ENCODE measurements at places on chromosomes 11 and 22.

DNA sequence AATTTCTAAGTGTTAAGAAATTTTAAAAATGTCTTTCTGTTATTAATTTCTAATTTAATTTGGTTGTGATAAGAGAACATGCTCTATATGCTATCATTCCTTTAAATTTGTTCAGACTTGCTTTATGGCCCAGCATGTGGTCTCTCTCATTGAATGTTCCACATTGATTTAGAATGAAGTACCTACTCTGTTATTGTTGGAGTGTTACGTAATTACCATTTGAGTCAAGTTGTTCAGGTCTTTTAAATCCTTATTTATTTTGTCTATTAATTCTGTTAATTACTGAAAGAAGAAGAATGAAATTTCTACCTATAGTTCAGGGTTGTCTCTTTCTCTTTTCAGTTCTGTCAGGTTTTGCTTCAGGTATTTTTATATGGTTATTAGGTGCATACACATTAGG lies 57.0 kb downstream of the PRMT3 start:
- no peak for DNase-seq

DNA sequence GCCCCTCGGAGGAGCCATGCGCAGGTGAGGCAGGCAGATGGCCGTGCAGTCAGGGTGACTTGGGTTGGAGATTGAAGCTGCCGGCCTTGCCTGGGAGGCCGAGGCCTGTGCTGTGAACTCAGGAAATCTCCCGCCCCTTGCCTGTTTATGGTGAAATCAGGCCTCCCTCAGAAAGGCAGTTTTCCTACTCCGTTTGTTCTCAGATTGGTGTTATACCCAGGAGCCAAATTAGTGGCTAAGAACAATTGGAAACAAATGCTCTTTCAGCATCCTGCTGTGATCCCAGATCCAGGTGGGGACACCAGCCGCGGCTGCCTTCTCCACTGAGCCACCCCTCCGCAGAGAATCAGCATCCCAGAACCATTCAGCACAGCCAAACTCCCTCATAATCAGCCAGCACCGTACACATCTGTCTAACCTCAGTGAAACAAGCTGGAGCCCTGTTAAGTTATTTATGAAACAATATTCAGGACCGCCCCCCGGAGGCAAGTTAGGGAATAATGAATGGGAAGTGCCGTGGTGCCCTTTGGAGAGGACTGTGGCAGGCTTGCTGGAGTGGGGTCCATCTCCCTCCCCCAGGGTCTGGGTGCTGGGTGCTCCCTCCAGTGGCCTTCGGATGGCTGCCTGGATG lies 60.0 kb downstream of the PKNOX2 start:
- no peak for DNase-seq

DNA sequence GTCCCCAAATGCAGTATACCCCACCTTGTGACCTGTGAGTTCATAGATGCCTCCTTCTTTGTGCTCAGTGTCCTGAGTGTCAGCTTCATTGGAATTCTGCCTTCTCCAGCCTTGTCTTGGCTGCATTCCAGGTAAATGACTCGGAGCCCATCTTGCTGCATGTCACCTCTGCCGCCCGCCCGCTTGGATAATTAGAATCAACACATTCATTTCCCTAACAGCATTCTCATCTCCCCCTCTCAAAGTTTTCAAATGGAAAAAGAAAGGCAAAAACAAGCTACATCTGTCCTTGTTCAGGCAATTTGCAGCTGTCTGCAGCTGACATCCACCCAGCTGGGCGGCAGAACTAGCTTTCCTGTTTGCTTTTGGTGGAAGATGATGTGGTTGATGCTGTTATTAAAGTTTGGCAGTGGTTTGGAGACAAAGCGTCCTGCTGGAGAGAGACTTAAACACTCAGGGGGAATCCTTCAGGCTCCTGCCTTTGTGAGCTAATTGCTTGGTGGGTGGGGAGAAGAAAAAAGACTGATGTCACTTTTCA lies 198.8 kb upstream of the SEZ6L start:
- no peak for DNase-seq

DNA sequence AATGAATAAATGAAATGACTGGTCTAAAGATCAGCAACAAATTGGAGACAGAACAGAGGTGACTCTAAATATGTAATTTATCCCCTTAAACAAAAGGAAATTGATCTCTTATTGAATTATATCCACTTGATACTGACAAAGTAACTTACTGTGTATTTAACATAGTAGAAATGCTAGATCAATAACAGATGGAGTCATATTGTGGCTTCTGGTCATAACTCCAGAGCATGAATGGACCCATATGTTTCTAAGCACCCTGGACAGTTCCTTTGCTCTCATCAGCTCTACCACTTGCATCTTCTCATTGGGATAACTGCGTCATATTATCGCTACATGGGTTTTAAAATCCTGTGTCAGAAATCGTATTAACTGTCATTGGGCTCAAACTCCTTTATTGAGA lies 222.3 kb downstream of the ETS1 start:
- DNase-seq = no peak

DNA sequence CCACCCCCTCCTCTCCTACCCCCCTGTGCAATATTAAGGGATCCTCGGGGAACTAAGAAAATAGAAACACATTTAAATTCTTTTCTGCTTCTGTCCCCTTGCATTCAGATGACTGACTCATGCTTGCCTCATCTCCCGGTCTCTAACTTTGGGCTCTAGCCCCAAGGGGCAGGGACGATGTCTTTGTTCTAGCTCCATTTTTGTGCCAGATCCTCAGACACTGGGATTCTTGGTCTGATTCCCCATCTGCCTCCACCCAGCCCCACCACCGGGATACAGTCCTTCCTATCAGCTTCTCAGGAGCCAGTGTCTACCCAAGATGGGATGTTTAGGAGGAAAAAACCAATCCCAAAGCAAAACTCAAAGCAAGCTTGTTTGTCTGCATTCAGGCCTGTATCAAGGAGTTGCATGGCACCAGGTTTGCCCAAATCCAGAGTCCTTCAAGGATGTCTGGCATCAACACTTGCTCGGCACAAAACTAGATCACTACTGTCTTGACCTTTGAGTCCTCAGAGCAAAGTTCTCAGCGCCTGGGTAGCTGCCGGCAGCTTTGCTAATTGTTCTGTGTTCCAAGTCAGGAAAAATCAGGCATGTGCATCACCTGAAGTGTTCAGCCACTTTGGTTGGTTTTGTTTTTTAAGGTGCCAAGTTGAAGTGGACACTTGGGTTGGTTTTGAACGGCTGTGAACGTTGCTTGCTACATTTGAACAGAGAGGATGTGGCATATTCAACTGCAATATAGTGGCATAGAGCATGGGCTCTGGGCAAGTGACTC lies 212.8 kb downstream of the DSCAML1 start:
- no peak for DNase-seq

GRCh38 chr11:32555091-32555490 lies 28.5 kb upstream of the EIF3M start:
- no peak for DNase-seq

DNA sequence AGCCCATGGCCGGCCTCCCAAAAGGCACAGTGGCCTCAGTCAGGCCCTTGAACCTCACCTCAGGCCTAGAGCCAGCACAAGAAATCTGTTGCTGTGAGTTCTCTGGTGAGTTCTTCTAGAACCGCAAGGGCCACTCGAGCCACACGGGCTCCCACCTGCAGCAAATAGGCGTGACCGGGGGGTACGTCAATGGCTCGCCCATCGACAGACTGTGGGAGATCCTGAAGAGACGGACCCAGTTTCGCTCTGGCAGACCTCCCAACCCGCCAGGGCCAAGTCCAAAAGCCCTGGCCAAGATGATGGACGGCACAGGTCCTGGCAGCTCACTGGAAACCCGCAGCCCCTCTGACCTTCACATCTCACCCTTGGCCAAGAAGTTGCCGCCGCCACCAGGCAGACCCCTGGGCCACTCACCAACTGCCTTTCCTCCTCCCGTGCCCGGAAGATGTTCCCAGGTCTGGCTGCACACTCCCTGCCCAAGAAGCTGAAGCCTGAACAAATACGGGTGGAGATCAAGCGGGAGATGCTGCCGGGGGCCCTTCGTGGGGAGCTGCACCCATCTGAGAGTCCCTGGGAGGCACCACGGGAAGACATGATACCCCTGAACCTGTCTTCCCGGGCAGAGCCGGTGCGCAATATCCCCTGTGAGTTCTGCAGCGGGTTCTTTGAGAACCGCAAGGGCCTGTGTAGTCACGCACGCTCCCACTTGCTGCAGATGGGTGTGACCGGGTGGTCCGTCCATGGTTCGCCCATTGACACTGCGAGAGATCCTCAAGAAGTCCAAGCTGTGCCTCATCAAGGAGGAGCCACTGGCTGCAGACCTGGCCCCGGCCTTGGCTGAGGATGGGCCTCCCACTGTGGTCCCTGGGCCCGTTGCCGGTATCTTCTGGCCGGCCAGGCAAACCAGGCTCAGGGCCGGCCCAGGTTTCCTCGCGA lies 544.2 kb upstream of the CCDC179 start:
- no peak for DNase-seq

DNA sequence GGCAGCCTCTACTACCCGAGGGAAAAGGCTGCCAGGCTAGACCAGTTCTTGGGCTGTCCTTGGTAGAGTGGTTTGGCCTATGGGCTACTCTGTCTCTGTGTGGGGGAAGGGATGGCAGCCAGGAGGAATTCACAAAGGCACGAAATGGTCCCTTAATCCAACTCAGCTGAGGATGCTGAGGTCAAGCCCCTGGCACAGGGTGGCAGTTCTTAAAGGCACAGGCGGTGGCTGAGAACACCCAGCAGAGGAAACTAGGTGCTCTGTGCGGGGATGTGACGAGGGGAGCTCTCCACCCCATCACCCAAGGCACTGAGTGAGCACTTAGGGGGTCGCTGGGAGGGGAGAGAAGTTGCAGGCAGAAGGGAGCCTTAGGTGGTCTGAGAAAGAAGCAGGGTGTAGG lies at the start of gene MFRP:
Gene MFRP (minus strand): TSS at position 101 of the 400 bp plus-strand sequence. CDS start 192 bp downstream, outside the sequence.
- no peak for DNase-seq

- no peak for DNase-seq
Observed at GRCh38 chr22:46142548-46143490, 7.5 kb upstream of the PPARA start.

- DNase-seq = no peak
Observed at GRCh38 chr11:130118165-130118564, 41.4 kb upstream of the ST14 start.

GRCh38 chr22:20295262-20296064 lies 24.4 kb downstream of the DGCR6L start:
- DNase-seq = no peak

DNA sequence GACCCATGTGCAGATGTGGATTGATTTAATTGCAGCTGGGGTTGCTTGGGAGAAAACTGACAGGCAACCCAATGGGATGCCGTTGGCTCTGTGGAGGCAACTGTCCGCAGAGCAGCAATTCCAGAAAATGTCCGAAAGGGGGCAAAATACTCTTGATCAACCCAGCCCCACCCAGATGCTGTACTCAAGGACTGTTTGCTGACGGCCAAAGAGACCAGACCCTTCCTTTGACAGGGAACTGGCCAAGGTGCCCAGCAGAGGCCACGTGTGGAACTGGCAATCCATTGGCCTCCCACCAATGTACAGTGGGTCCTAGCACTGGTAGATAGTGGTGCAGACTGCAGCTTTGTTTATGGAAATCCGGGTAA lies 29.7 kb upstream of the KCNA4 start:
- DNase-seq = no peak

DNA sequence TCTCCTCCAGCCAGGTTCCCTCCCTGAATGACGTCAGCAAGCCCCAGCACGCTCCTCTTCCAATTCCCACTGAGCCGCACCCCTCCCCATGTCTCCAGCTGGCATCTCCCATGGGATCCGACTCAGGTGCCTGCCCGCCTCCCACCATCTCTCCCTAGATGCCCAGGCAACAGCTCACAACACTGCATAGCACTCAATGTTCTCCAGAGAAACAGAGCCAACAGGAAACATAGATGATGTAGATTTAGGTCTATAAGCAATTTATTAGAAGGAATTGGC lies 532.3 kb downstream of the BRD1 start:
- no peak for DNase-seq

GRCh38 chr11:116457336-116458007 lies 315.3 kb downstream of the BUD13 start:
- no peak for DNase-seq

- DNase-seq = no peak
Observed at GRCh38 chr11:15493066-15493465, 378.3 kb downstream of the INSC start.

- no peak for DNase-seq
Observed at GRCh38 chr22:48257685-48258055, 1495.2 kb downstream of the TBC1D22A start.

DNA sequence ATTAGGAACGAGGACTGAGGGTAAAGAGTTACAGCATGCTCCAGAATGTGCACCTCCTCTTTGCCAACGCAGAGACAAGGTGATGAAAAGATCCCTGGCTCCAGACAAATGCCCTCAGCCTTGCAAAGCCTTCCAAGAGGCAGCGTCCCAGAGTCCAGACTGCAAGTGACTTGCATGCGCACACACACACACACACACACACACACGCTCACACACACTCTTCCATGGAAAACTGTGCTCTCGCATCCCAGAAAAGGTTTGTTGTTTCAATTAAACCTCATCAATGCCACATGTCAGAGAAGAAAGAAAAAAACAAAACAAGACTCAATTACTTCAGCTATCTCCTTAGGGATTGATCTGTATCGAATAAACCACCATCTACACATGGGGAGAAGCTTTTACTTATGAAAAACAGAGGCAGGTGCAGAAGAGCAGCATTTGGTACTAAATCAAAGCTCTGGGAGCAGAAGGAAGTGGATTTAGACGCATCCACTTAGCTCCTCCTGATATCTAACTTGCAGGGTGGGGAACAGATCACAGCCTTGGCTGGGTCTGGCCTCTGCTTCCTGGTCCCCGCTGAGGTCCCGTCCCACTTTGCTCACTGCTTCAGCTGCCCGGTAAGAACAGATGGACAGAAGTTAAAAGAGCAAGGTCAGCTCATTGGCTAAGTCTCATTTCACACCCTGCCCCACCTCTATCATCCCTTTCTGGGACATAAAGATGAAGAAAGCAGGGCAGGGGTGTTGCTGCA lies 249.8 kb upstream of the BLID start:
- no peak for DNase-seq

GRCh38 chr11:79375818-79376550 lies 64.8 kb downstream of the TENM4 start:
- DNase-seq = no peak

DNA sequence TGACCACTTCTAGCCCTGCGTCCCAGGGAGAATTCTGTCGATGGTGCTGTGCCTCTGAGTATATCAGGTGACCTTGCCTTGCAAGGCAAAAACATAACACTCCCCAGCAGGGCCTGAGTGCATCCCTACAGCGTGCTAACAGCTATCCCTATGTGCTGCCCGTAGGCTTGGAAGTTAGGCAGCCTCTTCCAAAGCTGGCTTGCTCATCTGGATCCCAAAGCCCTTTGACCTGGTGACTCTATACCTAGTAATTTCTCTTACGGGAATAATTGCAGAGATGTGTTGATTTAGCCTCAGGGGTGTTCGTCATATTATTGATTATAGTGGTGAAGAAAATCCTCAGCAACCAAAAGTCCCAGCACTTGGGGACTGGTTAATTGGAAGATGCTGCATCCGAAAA lies 32.6 kb upstream of the CRYBB3 start:
- no peak for DNase-seq

DNA sequence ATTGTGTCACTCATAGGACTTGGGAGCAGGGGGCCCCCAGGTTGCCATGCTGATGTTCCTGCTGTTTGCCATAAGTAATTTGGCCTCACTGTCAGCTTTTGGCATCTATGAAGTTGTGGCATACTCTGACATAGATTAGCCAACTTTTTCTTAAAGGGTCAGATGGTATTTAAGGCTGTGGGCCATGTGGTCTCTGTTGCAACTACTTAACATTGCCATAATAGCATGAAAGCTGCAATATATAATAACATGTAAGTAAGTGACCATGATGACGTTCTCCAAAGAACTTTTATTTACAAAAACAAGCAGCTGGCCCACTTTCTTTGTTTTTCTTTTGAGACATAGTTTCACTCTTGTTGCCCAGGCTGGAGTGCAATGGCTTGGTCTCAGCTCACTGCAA lies 2.2 kb upstream of the TMEM216 start:
- no peak for DNase-seq

Data from stimulated activated CD4-positive, alpha-beta T cell treated with anti-CD3 and anti-CD28 coated beads, Interleukin-1b, Interleukin-23, amount 100 ng/mL, for 24 hours (primary cell).